Fibroblast of skin of left quadriceps (primary cell): ENCODE measurements at places on chromosomes 7 and 10.
A peak's percentile ranks its signal among the peaks of the same experiment; 100 is the strongest.

- no peak for DNase-seq
These were observed 33.6 kb upstream of the DNMBP start for GRCh38 chr10:100043344-100043743.

DNA sequence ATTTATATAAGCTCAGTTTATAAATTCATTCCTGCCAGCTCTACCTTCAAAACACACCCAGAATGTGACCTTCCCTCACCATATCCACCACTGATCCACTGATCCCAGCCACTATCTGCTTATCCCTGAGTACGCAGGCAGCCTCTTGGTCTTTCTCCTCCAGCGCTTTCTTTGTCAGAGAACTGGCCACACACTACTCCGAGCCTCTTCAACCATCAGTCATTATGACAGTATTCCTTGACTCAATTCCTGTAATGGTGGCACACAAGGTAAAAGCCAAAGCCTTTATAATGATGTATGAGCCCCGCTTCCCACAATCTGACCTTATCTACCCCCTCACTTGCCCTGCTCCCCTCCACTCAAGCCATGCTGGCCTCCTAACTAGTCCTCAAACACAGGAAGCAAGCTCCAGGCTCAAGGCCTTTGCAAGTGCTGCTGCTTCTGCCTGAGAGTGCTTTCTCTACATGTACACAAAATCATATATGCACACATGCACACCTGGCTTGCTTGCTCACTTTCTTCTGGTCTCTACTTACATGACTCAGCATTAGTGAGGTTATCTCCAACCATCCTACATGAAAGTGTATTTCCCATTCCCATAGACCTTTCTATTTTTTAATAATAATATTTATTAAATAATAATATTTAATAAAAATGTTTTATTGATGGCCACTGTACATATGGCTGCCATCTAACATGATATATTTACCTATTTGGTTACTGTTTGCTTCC is 150.4 kb upstream of the FEZF1 start:
- DNase-seq: no peak

- no peak for DNase-seq
These were observed 35.7 kb upstream of the EBLN1 start for GRCh38 chr10:22253580-22253882.

DNA sequence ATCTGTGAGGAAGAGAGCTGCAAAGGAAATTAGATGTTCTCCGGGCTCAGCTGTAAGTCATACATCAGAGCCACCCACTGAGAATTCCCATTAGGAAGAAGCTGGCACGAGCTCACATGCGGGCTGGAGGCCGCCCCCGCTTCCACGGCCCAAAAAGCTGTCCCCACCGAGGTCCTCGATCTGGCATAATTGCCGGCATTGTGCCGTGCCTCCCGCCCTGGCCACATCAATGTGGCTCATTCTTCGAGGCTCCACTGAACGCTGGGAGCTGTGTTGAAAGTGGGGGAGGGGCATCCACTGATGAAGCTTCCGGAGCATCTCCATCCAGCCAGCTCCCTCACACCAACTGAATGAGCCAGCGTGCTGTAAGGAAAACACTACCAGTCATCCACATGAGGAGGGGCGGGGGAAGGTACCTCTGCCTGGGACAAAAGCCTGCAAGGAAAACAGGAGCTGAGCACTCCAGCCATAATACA is 173.1 kb downstream of the PTPRN2 start:
- no peak for DNase-seq

DNA sequence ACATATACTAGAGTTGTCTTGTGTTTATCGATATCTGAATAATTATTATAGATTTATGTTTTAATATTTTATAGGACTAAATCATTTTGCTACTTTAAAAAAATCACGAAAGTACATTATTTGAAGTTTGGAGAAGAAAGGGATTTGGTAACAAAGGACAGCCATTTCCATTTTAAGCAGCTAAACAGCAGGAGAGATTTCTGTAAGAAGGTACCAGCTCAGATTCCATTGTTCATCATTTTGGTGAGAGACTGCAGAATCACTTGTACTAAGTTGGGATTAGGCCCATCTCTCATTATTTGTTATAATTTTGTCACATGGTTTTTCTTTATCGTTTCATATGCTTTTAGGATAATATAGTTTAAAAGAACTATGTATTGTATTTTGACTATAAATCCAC is 46.7 kb downstream of the PALS2 start:
- DNase-seq: no peak

DNA sequence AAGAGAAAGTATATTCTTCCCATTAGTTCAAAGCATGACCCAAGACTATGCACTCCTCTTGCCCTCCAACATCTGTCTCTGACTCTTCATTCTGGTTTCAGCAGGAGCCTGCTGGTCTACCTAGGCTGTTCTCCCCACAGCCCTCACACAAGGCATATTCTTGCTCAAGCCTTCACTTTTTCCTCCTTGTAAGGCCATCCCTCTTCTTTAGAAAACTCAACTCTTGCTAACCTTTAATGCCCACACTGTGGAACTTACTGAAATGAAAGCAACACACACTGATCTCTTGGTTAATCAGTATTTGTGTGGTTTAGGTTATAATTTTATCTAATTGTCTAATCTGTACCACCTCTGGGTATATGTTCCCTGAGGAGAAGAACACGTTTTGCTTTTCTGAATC is 75.8 kb downstream of the PRKCQ start:
- DNase-seq: no peak

- no peak for DNase-seq
These were observed 3.7 kb downstream of the GPR26 start for GRCh38 chr10:123669886-123670285.

GRCh38 chr10:61148451-61148850 is 204.5 kb upstream of the RHOBTB1 start:
- no peak for DNase-seq

- no peak for DNase-seq
These were observed 124.8 kb downstream of the CD36 start for GRCh38 chr7:80763289-80763688.

DNA sequence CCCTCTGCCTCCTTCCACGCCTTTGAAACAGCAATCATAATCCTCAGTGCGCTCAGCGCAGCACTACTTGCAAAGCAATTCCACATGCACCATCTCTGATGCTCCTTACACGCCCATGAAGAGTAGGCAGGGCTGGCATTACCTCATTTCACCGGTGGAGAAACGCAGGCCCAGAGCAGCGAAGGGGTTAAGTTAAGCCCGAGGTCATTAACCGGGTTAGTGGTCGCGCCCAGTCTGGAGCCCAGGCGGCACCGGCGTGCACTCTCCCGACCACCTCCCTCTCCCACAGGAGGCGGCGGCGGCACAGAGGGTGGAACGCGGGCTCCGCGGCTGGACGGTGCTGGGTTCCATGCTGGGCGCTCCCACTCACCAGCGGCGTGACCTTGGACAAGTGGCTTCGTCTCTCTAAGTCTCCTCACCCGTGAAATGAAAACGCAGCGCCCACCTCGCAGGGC is 515 bp downstream of the FASTK start:
- no peak for DNase-seq

DNA sequence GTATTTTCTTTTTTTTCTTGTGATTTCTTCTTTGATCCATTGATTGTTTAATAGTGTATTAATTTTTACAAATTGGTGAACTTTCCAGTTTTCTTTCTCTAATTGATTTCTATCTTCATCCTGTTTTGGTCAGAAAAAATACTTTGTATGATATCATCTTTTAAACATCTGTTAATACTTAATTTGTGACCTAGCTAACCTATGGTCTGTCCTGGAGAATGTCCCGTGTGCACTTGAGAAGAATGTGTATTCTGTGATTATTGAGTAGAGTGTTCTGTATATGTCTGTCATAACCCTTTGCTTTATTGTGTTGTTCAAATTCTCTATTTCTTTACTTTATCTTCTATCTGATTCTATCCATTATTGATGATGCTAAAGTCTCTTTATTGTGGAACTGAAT is 65.8 kb upstream of the ZEB1 start:
- DNase-seq: no peak

DNA sequence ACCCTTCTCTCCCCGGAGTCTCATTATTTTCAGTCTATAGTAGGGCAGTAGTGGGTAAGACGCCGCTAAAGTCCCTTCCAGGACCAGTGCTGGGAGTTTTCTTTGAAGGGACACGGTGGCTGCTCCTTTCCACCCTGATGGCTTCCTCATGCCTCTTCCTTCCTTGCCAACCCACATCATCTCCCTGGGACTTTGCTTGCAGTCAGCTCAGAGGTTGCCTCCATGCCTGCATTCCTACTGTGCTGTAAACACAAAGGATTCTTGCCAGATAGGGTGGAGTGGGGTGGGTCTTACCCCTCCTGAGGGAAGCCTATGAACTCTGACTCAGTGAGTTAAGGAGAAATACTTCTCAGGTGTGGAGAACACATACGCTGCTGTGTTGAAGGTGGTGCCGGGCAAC is 59.9 kb upstream of the IGFBP3 start:
- DNase-seq: no peak

DNA sequence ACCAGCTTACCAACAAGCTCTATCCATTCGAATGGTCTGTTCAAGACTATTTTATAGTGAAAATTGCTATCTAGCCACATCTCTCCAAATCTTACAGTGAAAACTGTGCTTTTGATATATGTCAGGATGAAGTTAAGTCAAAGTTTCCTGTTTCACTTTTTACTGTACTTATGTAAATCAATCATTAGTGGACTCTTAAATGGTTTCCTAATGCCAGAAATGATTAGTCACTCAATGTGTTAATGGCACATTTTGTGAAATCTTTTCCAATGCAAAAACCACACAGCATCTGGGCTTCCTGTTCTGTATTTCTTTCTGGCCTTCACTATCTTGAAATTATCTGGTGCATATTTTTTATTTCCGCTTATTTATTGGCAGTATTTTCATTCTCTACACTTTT is 87.3 kb upstream of the STEAP1B start:
- peak; percentile 82 for DNase-seq

DNA sequence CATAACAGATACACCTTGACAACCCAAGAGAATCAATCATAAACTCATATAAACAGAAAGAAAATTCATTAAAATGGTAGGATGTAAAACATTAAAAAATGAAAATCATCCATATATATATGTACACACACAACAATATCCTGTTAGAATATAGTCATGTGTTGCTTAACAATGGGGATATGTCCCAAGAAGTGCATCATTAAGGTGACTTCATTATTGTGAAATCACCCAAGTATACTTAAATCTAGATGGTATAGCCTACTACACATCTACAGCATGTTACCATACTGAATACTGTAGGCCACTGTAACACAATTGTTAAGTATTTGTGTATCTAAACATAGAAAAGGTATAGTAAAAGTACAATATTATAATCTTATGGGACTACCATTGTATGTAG is 115.8 kb upstream of the TMEM168 start:
- DNase-seq: no peak

- no peak for DNase-seq
These were observed 117.8 kb downstream of the GPR37 start for GRCh38 chr7:124647630-124648306.

DNA sequence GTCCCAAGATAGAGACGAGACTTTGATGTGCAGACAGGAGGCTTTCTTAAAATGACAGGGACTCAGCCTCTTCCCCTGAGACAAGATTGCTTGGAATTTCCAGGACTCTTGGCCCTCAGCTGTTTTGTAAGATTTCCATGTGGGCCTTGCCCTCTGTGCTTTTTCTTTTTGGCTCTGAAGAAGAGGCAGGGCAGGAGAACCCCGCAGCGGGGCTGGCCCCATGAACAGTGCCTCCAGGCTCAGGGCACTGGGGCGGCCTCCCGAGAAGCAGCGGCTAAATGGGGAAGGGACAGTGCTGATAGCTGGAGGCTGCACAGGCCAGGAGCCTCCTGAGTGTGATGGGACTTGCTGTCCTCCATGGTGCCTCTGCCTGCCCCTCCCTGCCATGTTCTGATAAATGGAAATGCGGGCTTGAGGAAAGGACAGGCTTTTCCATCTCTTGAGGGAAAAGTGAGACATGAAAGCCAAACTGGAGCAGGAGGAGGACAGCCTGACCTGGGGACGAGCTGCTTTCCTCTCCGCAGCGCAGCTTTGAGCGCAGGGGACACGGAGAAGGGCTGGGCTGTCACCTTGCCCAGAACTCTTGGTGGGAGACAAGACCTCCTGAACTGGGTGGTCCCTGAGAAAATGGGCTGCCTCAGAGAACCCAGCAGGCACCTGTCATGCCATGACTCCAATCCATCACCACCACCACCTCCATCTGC is 12.1 kb downstream of the SAP25 start:
- no peak for DNase-seq

DNA sequence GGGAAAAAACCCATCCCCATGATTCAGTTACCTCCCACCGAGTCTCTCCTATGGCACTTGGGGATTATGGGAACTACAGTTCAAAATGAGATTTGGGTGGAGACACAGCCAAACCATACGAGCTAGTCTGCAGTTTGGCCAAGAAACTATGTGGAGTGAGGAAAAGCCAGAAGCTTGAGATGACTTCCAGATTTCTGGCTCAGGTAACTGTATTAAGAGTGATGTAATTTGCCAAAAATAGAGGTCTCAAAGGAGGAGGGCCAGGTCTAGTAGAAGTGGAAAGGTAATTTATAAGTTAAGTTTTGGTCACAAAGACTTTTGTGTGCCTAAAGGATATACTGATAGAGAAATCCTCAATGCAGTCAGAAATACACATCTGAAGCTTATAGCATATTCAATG is 279.7 kb upstream of the MGMT start:
- DNase-seq: no peak

DNA sequence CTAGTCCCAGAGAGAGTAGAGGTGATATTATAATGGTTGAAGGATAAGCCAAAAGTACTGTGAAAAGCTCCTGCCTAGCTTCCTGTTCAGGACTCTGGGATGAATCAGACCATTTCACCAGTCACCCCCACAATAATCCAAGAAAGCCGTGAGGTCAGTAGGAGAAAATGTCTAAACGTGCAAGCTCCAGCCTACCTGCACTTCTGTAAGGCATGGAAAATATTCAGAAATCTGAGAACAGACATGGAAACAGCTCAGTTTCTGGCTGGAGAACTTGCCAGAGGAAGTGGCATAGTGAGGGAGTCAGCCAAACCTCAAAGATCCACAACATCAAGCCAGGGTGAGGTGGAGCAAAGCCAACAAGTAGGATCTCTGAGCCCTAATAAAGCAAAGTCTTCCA is 58.2 kb downstream of the ELAPOR2 start:
- DNase-seq: no peak

DNA sequence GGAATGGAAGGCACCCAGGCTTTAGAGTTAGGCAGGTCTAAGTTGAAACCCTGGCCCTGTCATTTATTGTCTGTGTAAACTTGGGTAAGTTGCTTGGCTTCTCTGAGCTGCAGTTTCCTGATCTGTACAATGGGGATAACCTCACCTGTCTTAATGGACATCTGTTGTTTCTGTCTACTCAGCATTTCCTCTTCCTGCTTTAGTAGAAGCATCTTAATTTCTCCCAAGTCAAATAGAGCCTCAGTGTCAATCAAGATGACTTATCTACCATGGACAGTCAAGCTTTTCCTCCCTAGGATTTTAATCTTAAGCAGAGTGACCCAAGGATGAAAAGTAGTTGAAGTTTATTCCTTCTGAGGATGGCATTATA is 119.7 kb downstream of the FZD1 start:
- DNase-seq: no peak
